ENCODE measurements at places on chromosomes 12 and 14. TPM values are rescaled to one million over a fixed set of nuclear protein-coding genes. Genes with fewer than 3 reads are reported as not detected.

- no peak overlapping the region for H3K4me3 ChIP-seq
- DNase-seq: no peak
- no peaks in the 10 kb centered on the region for H3K27me3 ChIP-seq
- no peaks in the 10 kb centered on the region for H3K4me1 ChIP-seq
Observed at GRCh38 chr12:99142651-99143050, 497.6 kb downstream of the APAF1 start.

DNA sequence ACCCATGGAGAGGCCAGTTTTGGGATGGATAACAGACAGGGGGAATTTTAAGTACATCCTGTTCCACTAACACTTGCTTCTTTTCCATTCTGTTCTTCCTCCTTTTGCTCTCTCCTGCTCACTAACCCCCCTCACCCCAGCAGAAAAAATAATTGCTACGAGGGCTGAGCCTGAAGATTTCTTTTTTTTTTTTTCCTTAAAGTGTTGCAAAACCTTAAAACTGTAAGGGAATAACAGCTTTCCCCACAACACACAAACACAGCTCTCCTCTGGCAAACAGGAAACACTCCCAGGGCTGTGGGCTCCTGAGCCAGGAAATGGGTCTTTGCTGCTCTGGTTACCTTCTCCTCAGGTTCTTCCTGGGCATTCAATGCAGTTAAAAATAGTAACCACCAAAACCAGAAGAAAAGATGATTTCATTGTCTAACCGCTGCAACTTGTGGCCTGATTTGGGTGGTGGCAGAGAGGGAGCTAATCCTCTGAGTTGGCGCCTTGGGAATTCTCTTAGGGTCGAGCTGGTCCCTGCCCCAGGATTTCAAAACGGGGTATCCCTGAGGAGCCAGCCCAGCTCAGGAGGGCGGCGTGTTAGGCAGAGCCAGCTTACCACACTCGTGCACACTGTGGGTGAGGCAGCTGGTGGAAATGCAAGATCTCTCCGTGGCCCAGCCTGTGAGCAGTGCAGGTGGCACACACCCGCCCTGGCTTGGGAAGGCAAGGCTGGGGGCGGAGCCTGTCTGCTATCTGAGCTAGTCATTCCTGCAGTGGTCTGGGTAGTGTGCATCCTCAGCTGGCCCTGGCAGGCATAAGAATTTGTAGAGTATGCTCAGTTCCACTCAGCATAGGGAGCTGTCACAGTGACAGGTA lies 17.1 kb upstream of the EMP1 start:
- peaks cover 9% of the 10 kb centered on the region for H3K4me1 ChIP-seq
- no peak overlapping the region for H3K4me3 ChIP-seq
- H3K27me3 ChIP-seq: no peaks in the 10 kb centered on the region
- DNase-seq: peak; percentile 54
- H3K27ac ChIP-seq: peak overlapping the region; percentile 35

- no peak overlapping the region for H3K4me3 ChIP-seq
- H3K36me3 ChIP-seq: no peaks in the 10 kb centered on the region
- no peak for DNase-seq
- no peak overlapping the region for H3K27ac ChIP-seq
Observed at GRCh38 chr12:86950043-86950442, 693.9 kb upstream of the MGAT4C start.

- H3K4me3 ChIP-seq: peak overlapping the region; percentile 97
- peak overlapping the region; percentile 100 for H3K27ac ChIP-seq
- peak; percentile 79 for DNase-seq
- H3K27me3 ChIP-seq: no peaks in the 10 kb centered on the region
- H3K36me3 ChIP-seq: peaks cover 2% of the 10 kb centered on the region
- H3K4me1 ChIP-seq: peaks cover 8% of the 10 kb centered on the region
Observed at GRCh38 chr12:12265571-12266388, 1.1 kb downstream of the LRP6 start.

- DNase-seq: no peak
- H3K27me3 ChIP-seq: no peaks in the 10 kb centered on the region
- H3K4me3 ChIP-seq: no peak overlapping the region
- H3K36me3 ChIP-seq: no peaks in the 10 kb centered on the region
- H3K4me1 ChIP-seq: no peaks in the 10 kb centered on the region
Observed at GRCh38 chr14:55336162-55336561, 64.9 kb downstream of the FBXO34 start.

- no peak overlapping the region for H3K4me3 ChIP-seq
- H3K36me3 ChIP-seq: no peaks in the 10 kb centered on the region
- H3K27ac ChIP-seq: no peak overlapping the region
- no peaks in the 10 kb centered on the region for H3K27me3 ChIP-seq
- no peaks in the 10 kb centered on the region for H3K4me1 ChIP-seq
Observed at GRCh38 chr12:104166465-104166864, 28.5 kb upstream of the NFYB start.

- H3K27me3 ChIP-seq: no peaks in the 10 kb centered on the region
- H3K4me3 ChIP-seq: no peak overlapping the region
Observed at GRCh38 chr12:112685321-112685720, 106.2 kb upstream of the RPH3A start.

DNA sequence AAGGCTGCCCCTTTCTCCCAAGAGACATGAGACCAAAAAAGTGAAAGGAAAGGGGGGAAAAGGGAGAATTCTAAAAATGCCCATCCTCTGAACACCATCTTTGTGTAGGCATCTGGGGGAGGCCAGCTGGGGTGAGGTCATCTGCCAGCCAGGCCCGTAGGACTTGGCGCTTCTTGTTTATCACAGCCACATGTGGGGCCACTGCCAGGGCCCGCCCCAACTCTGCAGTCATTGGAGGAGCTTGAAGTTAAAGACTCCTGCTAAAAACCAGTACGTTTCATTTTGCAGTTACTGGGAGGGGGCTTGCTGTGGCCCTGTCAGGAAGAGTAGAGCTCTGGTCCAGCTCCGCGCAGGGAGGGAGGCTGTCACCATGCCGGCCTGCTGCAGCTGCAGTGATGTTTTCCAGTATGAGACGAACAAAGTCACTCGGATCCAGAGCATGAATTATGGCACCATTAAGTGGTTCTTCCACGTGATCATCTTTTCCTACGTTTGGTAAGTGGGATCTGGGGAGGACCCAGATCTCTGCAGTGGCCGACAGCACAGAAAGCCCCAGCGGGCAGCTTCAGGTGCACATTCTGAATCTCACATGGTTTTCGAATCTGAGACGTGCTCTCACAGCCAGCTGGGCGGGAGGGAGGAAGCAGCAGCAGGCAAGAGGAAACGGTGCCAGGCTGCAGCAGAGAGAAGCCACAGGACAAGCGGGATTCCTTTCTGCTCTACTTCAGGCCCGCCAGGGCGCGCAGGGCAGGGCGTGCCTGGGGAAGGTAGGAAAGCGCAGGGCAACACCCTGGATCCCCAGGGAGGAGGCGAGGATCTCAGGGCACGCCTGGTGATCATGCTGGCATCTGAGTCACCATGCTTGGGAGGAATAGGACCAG lies at the start of gene P2RX7:
Gene P2RX7 (plus strand): TSS at position 276 of the 881 bp plus-strand sequence. CDS start 95 bp downstream, at position 371.
- peak; percentile 62 for DNase-seq
- peak within 1 kb of the TSS; percentile 66 for H3K4me3 ChIP-seq
- H3K4me1 ChIP-seq: peaks cover 33% of the 10 kb centered on the region
- H3K36me3 ChIP-seq: no peaks in the 10 kb centered on the region

GRCh38 chr12:93177208-93178153 lies 200.2 kb upstream of the NUDT4 start:
- no peak overlapping the region for H3K27ac ChIP-seq
- no peak overlapping the region for H3K4me3 ChIP-seq
- DNase-seq: no peak

DNA sequence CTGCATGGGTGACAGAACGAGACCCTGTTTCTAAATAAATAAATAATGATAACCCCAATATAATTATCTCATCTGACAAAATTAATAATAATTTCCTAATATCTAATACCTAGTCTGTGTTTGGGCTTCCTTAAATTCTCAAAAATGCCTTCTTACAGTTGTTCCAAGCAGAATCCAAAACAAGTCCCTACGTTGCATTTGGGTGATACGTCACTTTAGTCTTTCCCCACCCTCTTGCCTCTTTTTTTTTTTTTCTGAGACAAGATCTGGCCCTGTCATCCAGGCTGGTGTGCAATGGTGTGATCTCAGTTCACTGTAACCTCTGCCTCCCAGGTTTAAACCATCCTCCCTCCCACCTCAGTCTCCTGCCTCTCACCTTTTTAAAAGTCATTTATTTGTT lies 26.7 kb downstream of the VEZT start:
- H3K4me1 ChIP-seq: peaks cover 2% of the 10 kb centered on the region
- peaks cover 5% of the 10 kb centered on the region for H3K36me3 ChIP-seq
- H3K27ac ChIP-seq: no peak overlapping the region
- DNase-seq: no peak
- no peak overlapping the region for H3K4me3 ChIP-seq

- no peaks in the 10 kb centered on the region for H3K36me3 ChIP-seq
- no peak overlapping the region for H3K27ac ChIP-seq
- DNase-seq: no peak
Observed at GRCh38 chr12:12267742-12268200, 927 bp upstream of the LRP6 start.

- H3K27me3 ChIP-seq: peaks cover 2% of the 10 kb centered on the region
- no peaks in the 10 kb centered on the region for H3K36me3 ChIP-seq
- DNase-seq: no peak
- H3K4me1 ChIP-seq: peaks cover 43% of the 10 kb centered on the region
Observed at GRCh38 chr12:48033451-48033850, 29.2 kb upstream of the COL2A1 start.

GRCh38 chr14:95490727-95491451 lies 25.6 kb downstream of the SYNE3 start:
- no peak overlapping the region for H3K27ac ChIP-seq
- DNase-seq: no peak
- H3K4me3 ChIP-seq: no peak overlapping the region
- no peaks in the 10 kb centered on the region for H3K36me3 ChIP-seq
- peaks cover 50% of the 10 kb centered on the region for H3K4me1 ChIP-seq
- H3K27me3 ChIP-seq: no peaks in the 10 kb centered on the region

DNA sequence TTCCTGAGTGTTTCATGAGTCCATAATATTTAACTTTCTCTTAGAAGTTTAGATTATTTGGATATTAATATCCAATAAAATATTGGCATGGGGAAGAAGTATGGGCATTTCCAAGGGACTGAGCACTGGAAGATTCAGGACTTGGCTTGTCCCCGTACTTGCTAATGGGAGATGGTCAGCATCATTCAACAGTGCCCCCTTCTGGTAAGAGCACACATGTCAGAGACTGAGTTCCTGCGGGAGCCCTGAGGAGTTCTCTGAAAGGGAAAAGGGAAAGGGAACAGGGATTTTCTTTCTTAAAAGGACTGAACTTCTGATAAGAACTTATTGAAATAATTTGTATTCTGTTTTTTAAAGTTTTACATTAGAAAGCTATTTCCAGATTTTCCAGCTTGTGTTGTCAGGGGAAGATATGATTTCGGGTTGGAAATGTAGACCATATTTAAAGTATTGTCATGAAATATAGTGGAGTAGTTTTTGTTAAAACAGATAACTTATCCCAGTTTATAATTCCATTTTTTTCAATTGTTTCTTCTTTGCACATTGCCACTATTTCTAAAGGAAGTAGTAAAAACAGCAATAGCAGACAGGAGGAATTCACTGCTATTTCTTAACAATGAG lies 59.8 kb upstream of the C12orf71 start:
- H3K27ac ChIP-seq: no peak overlapping the region
- peaks cover 4% of the 10 kb centered on the region for H3K4me1 ChIP-seq
- no peaks in the 10 kb centered on the region for H3K36me3 ChIP-seq
- no peaks in the 10 kb centered on the region for H3K27me3 ChIP-seq
- DNase-seq: peak; percentile 26

DNA sequence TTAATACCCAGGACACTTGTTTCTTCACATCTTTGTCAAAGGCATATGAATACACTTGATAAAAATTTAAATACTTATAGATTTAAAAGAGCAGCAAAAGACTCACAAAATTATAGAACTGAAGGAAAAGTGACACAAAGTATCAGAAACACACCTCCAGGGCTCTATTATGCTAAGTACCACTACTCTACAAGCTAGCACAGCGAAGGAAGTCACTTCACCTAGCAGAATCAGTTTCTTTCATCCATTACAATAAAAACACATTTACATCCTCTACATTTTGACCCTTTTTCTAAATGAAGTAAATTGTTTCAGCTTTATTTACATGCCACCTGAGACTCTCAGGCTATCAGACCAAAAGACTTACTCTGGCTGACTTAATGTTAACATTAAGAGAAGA lies 26.6 kb upstream of the PTPRB start:
- no peak overlapping the region for H3K27ac ChIP-seq
- no peaks in the 10 kb centered on the region for H3K4me1 ChIP-seq
- peaks cover 3% of the 10 kb centered on the region for H3K36me3 ChIP-seq
- no peaks in the 10 kb centered on the region for H3K27me3 ChIP-seq
- no peak for DNase-seq

GRCh38 chr12:71315328-71315985 lies 124.1 kb upstream of the LGR5 start:
- no peaks in the 10 kb centered on the region for H3K4me1 ChIP-seq
- H3K27ac ChIP-seq: no peak overlapping the region

- no peaks in the 10 kb centered on the region for H3K27me3 ChIP-seq
- no peak overlapping the region for H3K27ac ChIP-seq
- DNase-seq: no peak
- H3K4me3 ChIP-seq: no peak overlapping the region
Observed at GRCh38 chr12:112852127-112852526, 54.6 kb upstream of the OAS1 start.

DNA sequence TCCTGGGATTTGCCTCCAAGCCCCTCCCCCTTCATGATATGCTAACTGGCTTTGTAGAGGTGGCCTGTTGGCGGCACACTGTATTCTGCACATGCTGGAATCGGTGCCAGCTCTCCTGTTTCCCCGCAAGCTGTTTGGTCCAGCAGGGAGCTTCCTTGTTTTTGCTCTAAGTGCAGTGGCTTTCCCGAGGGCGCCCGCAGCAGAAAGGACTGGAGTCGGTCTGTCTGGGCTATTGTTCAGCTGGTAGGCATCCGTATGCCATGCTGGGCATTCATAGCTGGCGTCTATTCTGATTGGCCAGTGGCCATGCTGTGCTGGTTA lies 88.9 kb upstream of the MED13L start:
- peak; percentile 76 for DNase-seq
- H3K4me3 ChIP-seq: no peak overlapping the region
- no peak overlapping the region for H3K27ac ChIP-seq
- H3K36me3 ChIP-seq: no peaks in the 10 kb centered on the region
- H3K27me3 ChIP-seq: no peaks in the 10 kb centered on the region

Gene MTA1
- polyA plus RNA-seq: 202 TPM

Gene COX8C
- polyA plus RNA-seq: not detected

Gene BMAL2
- polyA plus RNA-seq: 16.6 TPM

Gene CLEC2A
- polyA plus RNA-seq: not detected

Gene TMEM229B
- polyA plus RNA-seq: 56.0 TPM

Gene C14orf180
- polyA plus RNA-seq: 0.20 TPM

Gene CLEC7A
- polyA plus RNA-seq: 4.4 TPM

Gene OTX2
- polyA plus RNA-seq: not detected

Data from spinal cord (tissue), 10 donors.